ENCODE measurements at places on chromosomes 7 and 10.

GRCh38 chr10:110022716-110023504 is 15.1 kb downstream of the ADD3 start:
- DNase-seq, result no peak

DNA sequence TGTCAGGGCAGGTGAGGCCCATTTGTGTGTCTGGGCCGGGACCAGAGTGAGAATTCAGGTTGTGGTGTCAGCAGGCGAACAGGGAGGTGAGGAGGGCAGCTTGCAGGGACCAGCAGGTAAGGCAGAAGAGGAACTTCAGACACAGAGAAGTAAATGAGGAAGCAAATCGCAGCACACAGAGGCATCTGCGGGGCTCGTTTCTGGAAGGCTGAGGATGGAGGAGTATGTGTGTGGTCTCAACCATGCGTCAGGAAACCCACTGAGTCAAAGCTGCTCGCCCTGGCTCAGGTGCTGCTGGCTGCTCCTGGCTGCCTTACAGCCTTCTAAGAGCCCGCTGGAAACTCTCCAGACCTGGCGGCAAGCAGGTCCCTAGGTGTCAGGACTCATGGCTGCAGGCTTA is 26.9 kb upstream of the PITRM1 start:
- DNase-seq, result no peak

DNA sequence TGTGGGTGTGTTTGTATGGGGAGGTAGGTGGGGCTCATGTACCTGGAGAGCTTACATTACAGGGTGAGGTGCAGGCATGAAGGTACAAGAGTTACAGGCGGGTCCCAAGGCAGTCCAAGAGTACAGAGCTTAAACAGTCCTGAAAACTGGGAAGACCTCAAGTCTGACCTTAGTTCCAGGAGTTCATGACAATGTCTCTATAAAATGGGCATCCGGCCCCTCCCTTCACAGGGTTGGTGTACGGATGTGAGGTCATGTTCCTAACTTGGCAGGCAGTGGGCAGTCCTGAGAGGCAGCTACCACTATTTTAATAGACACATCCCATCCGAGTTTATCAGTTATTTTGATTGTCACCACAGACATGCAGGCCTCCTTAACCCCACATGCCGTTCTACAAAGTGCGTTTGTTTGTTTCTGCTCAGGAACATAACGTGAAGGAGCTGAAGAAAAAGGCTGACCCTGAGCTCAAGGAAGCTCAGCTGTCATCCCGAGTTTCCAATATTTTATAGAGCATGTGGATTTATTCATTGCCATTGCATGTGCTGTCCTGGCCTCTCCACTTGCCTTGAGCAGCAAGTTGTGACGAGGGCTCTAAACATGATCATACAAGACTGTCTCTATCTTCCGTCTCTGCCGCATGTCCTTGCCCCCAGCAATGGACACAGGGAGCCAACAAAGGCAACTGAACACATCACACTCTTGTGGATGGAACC is 647.5 kb upstream of the IGFBP3 start:
- no peak for DNase-seq

DNA sequence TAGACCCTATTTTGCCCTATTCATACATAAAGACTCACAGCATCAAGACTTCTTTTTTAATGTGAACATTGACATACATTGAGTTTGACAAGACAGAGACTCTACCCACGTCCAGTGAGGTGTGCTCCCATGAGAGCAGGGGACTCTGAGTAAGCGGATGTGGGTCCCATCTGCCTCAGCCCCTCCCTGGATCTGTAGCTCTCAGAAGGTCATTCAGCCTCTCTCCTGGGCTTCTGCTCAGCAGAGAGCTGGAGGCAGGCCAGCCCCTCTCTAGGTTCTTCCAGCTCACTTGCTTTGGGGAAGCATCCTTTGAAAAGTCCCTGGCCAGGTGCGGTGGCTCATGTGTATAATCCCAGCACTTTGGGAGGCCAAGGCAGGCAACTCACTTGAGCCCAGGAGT is 146.9 kb upstream of the ZMIZ1 start:
- DNase-seq, result no peak

GRCh38 chr7:127393368-127394058 is 1.0 kb upstream of the ZNF800 start:
- DNase-seq, result no peak

DNA sequence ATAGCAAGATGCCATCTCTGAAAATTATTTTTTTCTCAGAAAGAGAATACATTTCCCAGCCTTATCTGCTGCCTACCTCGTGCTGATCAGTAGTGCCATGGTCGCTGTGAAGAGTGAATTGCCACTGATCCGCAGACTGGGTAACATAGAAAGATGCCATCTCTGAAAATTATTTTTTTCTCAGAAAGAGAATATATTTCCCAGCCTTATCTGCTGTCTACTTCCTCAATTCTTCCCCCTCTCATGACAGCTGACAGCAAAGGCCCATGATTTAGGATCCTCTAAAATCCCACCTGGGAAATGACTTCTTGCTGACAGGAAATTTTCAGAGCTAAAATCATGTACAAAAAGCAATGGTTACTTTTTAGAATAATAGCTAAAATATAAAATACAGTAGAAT is 92.5 kb upstream of the AHR start:
- no peak for DNase-seq

- no peak for DNase-seq
These were observed 1.1 kb downstream of the PLXDC2 start for GRCh38 chr10:19817231-19817933.

DNA sequence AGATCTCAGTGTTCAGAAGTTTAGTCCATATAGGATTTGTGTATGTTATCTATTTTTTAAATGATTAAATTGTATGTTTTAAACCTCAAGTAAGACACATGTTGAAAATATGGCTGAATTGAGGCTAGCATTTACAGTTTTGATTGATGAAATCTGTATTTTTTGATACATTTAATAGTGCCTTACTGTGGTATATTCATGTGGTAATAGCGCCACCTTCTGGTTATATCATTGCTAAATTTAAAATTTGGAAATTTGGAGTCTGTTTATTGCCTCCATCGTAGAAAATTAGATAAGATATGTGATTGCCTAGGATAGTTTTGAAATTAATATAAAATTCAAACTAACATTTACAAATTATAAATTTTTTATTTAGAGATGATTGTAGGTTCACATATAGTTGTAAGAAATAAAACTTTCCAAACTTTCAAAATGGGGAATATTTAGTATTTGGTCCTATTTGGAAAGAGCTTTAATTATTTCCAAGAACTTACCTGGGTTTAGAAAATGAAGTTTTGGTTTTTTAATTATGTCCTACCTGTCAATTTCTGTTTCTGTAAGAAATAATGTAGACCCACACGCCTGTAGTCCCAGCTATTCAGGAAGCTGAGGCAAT is 19.1 kb upstream of the ARMS2 start:
- no peak for DNase-seq

- no peak for DNase-seq
These were observed 1.7 kb upstream of the TMEM248 start for GRCh38 chr7:66919304-66919703.

- no peak for DNase-seq
These were observed 72.1 kb downstream of the ITGB8 start for GRCh38 chr7:20402747-20403230.

GRCh38 chr7:28627263-28627653 is 214.9 kb downstream of the CREB5 start:
- no peak for DNase-seq

- DNase-seq, result no peak
These were observed 285.9 kb upstream of the ETV1 start for GRCh38 chr7:14275356-14275755.

DNA sequence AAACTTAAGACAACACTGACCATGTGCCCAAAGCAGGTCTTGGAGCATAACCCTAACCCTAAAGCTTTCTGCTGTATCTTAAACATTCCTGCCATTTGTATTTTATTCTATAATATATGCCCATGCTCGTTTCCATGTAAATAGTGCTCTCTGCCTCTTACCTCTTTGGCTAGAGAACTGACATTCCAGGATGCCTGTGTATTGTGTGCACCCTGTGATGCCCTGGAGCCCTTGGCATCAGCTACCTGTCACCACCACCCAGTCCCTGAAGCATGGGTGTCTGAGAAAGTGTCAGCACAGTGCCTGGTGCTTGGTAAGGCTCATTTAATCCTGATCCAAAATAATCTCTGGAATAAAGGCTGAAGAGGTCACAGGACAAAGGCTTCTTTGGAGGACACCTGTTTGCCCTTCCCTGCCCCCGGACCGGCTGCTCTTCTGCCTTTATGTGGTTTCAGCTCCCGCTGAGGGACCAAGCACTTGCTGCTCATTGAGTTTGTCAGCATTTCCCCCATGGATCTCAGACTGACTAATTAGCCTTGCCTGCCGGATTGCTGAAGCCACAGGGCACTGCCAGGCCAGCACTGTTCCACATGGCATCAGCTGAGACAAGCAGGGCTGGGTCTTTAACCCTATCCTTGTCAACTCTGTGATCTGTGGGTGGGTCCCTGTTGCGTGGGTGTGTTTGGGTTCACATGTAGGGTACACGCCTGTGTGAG is 139.1 kb upstream of the SORCS3 start:
- no peak for DNase-seq

DNA sequence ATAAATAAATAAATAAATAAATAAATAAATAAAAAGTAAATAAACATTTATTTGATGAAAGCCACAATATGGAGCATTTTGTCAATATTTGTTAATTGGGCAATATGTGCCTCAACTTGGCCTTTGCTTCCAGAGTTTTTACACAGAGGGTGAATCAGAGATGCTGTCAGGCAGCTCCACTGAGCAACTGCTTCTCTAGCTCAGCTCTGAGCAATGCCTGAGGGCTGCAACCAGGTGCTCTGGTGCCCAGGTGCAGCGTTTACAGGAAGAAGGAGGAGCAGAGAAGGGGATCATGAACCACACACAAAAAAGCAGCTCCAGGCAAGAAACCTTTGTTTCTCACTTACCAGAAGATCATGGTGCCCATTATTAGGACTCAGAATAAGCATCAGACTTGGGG is 876.2 kb upstream of the AUTS2 start:
- DNase-seq, result no peak

DNA sequence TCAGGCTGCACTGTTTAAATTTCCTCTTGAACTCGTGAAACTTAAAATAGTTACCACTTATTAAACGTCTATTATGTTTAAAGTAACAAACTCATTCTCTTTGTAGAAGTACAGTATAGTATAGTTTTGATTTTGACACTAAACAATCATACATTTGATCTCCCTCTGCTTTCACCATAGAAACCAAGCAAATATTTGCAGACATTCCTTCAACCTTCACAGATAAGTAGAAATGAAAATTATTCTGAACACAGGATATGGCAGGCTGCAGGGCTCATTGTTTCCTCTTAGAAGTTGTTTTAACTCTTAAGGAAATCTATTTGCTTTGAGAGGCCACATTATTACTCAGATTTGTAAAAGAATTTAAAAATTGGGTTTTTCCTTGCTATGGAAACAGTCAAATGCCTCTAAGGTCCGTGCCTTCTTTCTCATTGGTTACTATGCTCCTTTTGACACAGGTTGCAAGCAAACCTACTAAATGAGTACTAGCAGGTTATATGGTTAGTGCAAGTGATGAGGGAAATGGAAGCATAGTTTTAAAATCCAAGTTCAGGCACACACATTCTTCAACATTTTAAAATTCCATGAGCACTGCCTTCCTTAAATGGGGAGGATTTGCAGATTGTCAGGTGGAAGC is 92.8 kb upstream of the FAM133B start:
- DNase-seq, result peak; percentile 44

DNA sequence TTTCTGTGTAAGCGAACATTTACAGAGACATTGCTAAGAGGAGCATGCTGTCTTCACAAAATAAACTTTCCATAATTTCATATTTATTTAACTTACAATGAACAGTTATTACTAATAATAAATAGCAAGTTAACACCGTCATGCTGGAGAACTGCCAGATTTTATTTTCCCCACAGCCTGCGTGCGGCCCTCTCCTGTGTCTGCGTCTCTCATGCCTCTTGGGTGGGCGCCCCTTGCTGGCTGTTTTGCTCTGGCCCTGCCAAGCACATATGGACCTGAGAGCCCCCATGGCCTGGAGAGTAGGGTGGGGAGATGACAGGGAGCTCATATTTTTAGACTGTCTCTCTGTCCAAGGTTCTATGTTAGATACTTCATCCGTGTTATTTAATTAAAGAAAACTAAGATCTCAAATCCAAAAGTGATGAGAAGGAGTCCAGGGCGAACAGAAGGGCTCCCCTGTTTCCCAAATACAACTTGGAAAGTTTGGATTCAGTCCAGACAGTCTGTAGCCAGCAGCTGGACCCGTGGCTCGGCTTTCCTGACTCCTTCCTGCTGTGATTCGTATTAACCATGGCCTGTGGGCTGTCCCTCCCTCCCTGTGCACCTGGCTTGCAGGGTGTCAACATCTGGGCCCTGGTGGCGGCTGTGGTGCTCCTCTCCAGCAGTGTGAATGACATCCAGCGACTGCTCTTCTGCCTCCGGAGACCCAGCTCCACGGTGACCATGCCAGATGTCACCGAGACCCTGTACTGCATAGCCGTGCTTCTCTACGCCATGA is 20.5 kb downstream of the FBH1 start:
- no peak for DNase-seq

DNA sequence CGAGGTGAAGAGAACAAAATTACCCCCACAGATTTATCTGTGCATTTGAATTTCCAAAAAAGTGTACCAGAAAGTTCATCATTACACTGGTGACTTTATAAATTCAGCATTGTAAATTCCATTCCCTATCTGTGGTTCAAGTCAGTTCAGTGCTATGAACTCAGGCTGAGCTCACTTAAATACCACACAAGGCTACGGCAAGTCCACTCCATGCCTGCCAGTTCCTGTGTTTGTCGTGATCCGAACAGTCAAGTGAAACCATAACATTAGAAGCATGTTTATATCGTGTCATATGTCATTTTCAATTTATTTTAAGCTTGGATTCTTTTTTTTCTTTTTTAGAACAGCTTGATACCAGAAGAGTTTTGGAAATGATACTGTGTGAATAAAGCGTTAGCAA is 14.8 kb downstream of the MBL2 start:
- DNase-seq, result no peak

DNA sequence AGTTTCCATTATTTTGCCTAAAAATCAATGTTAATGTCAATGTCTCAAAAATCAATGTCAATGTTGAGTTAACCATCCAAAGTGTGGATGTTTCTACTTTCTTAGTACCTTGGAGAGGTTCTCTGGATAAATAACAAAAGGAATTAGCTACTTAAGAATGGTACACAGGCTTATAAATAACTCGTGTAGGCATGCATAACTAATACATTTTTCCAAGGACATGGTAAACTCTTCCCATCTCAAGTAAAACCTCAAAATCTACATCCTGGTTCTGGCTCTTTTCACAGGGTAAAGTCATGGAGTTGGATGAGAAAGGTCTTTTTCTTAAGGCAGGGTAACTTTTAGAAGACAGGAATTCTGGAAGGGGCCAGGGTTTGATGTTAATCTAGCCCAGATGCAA is 59.9 kb downstream of the CAV1 start:
- DNase-seq, result no peak

DNA sequence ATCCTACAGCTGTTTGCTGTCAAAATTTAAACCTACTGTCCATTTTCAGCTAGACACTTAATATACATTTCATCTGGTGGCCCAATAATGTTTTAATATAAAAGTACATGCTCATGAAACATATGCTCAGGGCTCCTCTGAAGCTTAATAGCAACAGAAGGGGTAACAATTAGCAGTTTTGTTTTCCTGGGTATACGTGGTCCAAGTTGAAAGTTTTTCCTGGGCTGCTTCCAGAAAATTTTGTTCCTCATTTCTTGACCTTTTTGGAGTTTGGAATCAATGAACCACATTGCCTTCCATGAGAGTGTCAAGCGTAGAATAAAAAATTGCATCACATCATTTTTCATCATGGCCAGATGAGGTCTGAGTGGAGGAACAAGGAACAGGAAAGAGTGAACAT is 537.3 kb upstream of the MGMT start:
- DNase-seq, result no peak
